Skeletal muscle cell (primary cell): ENCODE measurements at places on chromosomes 3 and 15.

GRCh38 chr15:98884894-98885293 lies 122.7 kb downstream of the PGPEP1L start:
- DNase-seq, result no peak

- no peak for DNase-seq
Measured at GRCh38 chr3:58217209-58217811, 6.5 kb upstream of the DNASE1L3 start.

DNA sequence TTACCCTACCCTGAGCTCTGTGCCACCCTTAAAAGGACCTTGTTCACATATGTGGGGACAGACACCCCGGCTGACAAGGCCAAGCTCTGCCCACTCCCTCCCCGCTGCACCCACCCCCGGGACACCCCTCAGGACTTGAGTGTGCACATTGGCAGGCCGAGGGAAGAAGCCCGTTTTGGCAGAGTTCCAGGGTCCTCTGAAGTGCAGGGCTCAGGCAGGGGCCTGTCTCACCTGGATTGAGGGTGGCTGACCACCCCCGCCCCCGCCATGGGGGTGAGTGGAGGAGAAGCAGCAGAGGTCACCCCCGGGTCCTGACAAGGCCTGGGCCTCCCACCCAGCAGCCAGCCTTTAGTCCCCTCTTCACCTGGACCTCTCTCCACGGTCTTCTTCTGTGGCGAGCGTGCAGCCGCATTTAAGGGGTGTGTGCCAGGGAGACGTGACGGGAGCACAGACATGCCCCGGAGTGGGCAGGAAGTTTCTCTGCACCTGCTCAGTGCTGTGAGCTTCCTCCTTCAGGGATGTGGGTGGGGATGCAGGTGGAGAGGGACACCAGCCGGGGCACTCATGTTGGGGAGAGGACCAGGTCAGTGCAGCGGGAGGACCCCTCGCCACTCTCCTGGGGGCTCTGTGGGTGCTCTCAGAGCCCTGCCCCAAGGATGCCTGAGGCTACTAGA lies 50.7 kb downstream of the LINGO1 start:
- no peak for DNase-seq

DNA sequence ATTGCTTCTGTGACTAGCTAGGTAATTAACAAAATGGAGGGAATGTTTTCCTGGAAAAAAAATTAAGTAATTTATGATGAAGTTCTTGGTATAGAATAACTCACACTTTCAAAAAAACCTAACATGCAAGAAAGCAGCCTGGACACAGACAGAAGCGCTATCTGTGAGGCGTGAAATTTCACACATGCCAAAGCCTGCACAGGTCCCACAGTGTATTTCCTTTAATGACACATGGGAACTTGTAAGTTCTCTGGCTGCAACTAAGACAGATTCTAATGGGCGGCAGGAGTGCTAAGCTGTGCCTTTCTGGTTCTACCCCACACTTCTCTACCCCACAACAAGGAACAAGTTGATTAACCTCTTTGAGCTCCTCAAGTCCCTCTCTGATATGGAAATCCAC lies 84.9 kb upstream of the NEO1 start:
- DNase-seq, result no peak

DNA sequence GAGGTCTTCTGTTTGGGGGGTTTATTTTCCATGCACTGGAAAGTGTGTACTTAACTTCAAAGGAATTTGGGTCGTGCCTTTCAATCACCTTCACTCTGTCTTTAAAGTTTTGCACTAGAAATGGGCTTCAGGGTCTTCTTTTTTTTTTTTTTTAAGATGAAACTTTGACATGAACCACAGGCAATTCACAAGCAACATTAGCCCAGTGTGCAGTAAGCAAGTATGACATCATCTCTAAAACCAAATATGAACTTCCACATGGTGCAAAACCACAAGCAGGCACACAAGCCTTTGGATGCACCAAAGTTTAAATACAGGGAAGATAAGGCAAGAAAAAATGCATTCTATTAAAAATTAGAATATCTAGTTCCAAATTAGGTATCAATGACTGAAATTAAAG lies 381.9 kb downstream of the ERC2 start:
- DNase-seq, result peak; percentile 47

DNA sequence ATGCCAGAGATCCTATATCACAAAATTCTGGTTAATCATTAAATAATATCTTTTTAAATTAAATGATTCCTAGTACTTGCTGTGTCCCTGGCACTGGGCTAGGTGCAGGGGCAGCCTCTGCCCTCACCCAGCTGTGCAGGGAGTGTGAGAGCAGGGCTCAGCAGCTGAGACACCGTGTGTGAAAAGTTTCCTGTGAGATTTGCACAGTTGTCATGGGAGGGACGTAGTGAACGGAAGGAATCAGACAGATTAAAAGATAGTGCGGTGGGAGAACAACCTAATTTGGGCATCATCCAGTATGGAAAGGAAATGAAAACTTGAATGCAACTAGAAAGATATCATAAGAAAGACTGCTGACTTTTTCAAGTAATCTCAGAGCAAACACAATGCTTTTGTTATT lies 204.1 kb downstream of the SSR3 start:
- DNase-seq, result no peak

- peak; percentile 79 for DNase-seq
Measured at GRCh38 chr3:4721511-4721911, 228.4 kb downstream of the ITPR1 start.

GRCh38 chr15:34126522-34126921 lies 24.6 kb downstream of the PGBD4 start:
- DNase-seq, result no peak

GRCh38 chr3:129432036-129432435 lies 3.6 kb upstream of the EFCAB12 start:
- no peak for DNase-seq

DNA sequence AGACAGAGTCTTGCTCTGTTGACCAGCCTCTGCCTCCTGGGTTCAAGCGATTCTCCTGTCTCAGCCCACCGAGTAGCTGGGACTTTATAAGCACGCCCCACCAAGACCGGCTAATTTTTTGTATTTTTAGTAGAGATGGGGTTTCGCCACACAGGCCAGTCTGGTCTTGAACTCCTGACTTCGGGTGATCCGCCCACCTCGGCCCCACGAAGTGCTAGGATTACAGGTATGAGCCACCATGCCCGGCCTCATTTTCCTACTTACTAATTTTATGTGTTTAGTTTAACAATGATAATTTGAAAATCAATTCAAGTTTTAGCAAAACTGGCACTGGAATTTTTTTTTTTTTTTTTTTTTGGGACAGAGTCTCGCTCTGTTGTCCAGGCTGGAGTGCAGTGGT lies 336.5 kb downstream of the LPP start:
- no peak for DNase-seq

DNA sequence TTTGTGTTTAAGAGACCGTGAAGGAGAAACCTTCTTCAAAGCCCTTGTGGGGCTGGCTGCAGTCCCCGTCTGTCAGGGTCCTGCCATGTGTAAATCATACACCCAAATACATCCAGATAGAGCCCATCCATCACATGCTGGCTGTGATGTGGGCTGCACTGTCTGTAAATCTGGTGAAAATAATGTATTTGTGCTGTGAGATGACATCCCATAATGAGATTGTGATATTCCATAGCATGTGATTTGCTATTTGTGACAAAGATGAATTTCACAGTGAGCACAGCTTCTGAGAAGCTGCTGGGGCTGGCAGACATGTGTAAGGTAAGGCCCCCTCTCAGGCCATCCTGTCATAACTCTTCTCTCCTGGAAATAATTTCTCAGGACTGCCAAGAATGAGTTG lies 114.3 kb upstream of the MB21D2 start:
- no peak for DNase-seq

DNA sequence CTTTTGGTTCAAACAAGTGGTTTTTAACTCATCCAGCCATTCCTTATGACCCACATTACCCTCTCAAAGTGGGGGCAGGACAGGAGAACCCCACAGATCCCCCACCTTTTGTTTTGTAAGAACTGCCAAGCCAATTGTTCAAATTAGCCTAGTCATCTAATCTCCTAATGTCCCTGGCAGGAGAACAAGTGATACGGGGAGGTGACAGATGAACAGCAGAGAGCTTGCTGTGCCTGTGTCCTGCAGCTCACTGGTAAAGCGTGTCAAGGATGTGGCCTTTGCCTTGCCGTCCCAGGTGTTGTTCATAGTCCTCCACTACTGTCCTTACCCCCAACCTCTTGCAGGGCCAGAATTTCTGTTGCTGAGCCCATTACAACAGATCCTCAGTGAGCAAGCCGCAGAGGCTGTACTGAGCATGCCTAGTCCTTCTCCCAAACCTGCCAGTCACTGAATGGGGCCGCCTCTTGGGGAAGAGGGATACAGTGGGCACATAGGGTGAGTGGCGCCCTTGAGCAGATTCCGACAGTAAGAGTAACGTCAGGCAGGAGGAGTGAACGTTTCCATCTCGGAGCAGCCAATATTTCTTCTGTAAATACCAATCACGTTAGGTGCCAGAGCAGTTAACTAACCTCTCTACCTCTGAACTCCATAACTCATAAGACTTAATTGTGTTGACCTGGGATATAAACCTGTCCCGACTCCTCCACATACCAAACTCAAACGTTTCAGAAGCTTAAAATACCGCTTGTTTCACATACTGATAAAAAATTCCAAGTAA lies 87.4 kb downstream of the ITPR1 start:
- no peak for DNase-seq

GRCh38 chr15:89654847-89655805 lies at the start of gene KIF7:
KIF7 (minus strand) TSS chr15:89655467; CDS start chr15:89652930, 2,537 bp downstream.
- DNase-seq, result no peak

- DNase-seq, result no peak
Measured at GRCh38 chr15:39890621-39891020, 29.4 kb downstream of the GPR176 start.

DNA sequence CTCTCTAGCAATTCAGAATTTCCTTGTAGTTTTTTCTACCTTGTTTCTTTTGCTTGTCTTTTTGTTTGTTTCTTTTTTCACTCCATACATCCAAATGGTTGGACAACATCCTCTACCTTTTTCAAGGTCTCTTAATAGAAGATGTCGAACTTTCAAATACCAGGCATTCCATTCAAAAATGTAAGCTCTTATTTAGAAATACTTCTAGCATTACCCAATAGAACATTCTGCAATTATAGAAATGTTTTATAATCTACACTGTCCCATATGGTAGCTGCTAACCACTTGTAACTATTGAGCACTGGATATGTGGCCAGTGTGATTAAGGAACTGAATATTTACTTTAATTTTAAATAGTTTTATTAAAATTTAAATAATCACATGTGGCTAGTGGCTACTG lies 196.2 kb upstream of the MRPL3 start:
- DNase-seq, result no peak

GRCh38 chr3:112860898-112861297 lies 14.2 kb upstream of the CD200R1L start:
- no peak for DNase-seq

DNA sequence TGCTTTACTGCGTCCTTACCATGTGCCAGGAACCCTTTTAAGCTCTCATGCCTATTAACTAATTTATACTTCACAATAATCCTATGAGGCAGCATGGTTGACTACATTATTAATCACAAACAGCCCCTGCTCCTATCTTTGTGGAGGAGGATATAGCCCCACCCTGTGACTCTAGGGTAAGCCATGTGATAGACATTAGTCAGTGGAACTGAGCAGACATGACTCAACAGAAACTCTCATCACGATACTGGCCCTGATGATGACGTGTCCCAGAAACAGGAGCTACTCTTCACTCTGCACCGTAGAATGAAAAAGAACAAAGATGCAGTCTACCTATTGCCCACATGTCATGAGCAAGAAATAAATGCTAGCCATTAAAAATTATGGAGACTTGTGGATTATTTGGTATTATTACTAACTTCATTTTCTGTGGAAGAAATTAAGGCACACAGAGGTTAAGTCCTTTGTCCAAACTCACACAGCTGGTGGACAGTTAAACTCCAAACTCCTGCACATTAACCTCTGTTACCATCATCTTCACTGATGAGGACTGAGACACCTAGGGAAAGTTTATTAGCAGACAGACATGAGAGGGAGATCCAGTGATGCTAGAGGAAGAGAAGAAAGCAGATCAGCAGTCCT lies 51.2 kb downstream of the CFAP20DC start:
- peak; percentile 82 for DNase-seq

- DNase-seq, result no peak
Measured at GRCh38 chr15:25829073-25829472, 34.1 kb downstream of the ATP10A start.

GRCh38 chr15:39685999-39686613 lies 96.5 kb downstream of the FSIP1 start:
- peak; percentile 13 for DNase-seq

DNA sequence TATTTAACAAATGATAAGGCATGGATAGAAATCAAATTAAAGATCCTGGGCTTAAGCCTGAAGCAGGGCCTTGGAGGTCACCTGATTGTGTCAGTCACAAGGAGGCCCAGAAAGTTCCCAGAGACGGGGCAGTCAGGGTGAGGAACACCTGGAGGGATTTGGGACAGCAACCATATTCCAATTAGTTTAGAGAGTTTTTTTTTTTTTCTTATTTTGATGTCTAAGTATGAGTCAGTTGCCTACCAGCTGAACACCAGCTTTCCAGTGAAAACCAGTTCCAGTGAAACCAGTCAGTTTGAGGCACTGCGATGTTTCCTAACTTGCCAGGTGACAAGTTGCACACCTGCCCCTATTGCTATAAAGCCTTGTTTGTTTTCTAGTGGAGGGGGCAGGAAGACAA lies 350.7 kb upstream of the AZI2 start:
- no peak for DNase-seq

DNA sequence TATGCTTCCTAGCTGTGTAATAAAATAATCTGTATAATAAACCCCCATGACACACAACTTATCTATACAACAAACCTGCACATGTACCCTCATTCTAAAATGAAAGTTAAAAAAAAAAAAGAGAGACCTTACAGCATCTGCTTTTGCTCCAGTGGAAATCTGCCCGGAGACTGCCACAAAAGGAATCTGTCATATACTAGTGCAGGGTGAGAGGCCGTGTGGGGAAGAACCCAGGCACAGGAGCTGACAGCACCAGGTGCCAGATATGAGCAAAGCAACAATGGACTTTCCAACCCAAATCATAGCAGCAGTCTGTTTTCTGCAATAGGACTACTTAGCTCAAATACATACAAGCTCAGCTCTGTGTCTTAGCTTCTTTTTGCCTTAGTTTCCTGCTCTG lies 346.5 kb downstream of the ROBO1 start:
- DNase-seq, result no peak

- peak; percentile 4 for DNase-seq
Measured at GRCh38 chr3:141764986-141765385, 1.8 kb downstream of the GRK7 start.

- no peak for DNase-seq
Measured at GRCh38 chr3:182117583-182117982, 405.9 kb downstream of the SOX2 start.

DNA sequence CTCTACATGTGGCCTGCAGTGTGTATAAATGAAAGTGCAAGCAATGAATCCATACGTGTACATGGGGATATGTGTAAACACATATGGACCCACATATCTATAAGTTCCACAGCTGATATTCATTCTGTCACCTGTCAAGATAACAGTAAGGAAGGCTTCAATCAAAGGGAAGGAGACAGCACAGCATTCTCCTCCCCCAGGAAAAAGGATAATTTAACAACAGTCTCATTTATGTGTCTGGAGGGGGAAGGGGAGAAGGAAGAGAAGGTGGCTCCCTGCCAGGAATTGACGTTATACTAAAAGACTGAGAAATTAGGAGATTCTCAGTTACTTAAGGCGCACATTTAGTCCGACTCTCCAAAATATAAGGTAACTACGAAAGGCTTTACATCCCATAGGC lies 345.9 kb downstream of the FOXP1 start:
- DNase-seq, result no peak

GRCh38 chr3:4852780-4853748 lies 126.2 kb upstream of the BHLHE40 start:
- DNase-seq, result no peak

- no peak for DNase-seq
Measured at GRCh38 chr3:69231929-69232440, 109.6 kb upstream of the LMOD3 start.
